HEK293T (cell line): ENCODE measurements at places on chromosomes 16 and 17.

DNA sequence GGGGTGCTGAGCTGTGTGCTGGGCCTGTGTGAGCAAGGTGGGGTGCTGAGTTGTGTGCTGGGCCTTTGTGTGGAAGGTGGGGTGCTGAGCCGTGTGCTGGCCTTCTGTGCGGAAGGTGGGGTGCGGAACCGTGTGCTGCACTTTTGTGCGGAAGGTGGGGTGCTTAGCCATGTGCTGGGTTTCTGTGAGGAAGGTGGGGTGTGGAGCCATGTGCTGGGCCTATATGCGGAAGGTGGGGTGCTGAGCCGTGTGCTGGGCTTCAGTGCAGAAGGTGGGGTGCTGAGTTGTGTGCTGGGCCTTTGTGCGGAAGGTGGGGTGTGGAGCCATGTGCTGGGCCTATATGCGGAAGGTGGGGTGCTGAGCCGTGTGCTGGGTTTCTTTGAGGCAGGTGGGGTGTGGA lies 555.4 kb upstream of the EEF2KMT start:
- no peak for DNase-seq

- no peak for DNase-seq
Observed at GRCh38 chr17:68646626-68647526, 45.7 kb upstream of the FAM20A start.

DNA sequence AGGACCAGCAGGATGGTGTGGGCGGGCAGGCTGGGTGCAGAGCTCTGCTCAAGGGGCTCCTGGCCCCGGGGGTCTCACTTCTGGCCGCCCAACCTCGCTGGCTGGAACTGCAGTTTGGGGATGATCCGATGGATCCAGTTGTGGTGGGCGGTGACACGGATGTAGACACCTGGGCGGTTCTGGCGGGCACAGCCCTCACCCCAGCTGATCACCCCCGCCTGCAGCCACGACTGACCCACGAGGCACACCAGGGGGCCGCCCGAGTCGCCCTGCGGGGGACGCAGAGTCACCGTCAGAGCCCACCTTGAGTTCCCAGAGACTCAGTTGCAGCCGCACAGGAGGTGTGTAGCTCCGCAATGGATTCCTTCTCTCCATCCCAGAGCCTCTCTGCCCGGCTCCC lies 7.5 kb downstream of the PRSS27 start:
- DNase-seq = no peak

DNA sequence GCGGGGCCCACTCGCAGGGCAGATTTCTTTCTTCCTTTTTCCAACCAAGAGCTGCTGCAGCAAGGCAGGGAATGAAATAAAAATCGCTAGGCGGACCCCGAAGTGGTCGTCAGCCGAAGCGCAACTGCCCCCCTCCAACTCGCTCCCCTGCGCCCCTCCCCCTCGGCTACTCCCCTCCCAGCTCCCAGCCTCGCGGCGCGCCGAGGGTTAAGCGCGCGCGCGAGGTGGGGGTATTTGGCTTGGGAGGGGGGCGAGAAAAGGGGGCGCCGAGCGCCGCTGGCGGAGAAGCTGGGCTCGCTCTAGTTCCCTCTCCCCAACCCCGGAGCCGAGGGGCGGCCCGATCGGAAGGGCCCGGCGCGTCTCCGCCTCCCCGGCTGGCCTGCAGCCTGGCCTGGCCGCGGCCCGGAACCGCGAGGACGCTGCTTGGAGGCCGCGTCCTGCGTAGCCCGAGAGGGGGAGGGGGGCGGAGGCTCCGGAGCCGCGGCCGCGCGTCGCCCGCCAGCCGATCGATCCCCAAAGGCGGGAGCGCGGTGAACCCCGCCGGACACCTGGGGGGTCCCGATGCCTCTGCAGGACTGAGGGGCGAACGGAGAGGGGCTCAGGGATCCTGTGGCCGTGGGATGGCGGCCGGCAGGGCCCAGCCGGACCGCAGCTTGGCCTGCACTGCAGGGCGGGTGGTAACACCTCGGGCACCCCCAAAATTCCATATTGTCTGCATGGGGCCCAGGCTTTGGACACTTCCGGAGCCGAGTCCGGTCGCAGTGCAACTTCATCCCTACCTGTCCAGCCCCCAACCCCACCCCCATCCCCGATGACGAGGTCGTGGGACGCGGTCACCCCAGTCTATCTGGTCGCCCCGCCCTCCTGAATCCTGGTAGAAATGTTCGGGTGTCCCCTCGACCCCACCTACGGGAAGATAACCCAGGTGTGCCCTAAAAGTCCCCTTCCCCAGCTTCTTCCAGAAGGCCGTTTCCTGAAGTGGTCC lies 4.9 kb upstream of the CBX4 start:
- peak; percentile 65 for DNase-seq

DNA sequence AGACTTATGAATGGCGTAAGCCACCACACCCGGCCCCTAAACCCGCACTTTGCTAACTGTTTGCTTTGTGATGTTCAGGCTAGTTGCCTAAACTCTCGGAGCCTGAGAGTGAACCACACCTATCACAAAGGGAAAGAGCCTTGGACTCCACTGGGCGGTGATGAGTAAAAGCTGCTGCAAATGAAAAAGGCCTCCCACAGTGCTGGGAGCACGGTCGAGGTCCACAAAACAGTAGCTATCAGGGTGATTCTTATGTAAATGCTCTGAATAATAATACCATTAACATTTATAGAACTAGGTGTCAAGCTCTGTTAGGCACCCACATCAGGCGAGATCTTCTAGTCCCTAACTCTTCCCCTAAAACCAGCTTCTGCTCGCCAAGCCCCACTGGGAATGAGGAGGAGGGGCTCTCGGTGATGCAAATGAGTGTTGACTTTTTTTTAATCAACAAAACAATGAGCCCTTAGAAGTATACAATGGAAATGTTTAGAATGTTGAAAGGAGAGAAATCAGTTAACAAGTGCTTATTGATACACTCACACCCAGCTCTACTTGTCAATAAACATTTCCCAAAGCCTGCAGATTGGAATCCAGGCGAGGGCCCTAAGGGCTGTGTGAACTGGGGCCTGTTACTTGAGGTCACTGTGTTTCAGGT lies 19.8 kb downstream of the FBRS start:
- DNase-seq = no peak

- DNase-seq = no peak
Observed at GRCh38 chr17:51006601-51007000, 114.1 kb downstream of the SPAG9 start.

DNA sequence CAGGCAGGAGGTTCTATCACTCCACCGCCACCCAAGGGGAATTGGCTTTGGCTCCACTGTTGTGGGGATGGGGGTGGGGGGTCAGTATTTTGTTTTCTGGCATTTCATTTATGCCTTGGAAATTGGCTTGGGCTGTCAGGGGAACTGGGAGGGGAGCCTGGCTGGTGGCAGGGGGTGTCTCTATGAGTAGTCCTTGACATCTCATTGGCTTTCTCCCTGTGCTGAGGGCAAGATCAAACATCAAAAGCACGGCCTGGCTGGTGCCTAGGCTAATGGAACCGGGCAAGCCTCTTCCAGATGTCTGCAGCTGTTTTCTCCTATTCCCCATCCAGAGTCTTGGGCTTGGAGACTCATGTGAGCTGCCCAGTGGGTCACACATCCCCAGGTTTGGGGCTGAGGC lies 17.4 kb upstream of the NGFR start:
- DNase-seq = no peak

GRCh38 chr17:68346448-68346847 lies 55.2 kb downstream of the ARSG start:
- no peak for DNase-seq

- DNase-seq = no peak
Observed at GRCh38 chr16:49806446-49806845, 49.5 kb downstream of the ZNF423 start.

DNA sequence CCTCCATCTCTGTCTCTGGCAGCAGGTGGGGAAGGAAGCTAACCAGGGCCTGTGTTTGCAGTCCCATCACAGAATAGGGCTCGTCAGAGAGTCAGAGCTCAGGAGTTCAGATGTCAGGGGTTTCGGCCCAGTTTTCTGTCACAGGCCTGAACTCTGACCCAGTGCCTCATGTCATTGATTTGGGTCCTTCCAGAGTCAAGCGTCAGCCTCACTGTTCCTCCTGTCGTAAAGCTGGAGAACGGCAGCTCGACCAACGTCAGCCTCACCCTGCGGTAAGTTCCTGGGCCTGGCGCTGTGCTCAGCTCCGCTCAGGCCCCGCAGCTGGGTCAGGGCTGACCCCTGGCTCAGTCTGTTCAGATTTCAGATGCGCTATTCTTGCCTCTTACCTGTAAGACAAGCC lies 10.7 kb downstream of the CTNS start:
- no peak for DNase-seq

- DNase-seq = no peak
Observed at GRCh38 chr16:27291106-27291505, 22.5 kb upstream of the NSMCE1 start.
